SIG-M5 (cell line): ENCODE measurements at places on chromosomes 2 and 18.

DNA sequence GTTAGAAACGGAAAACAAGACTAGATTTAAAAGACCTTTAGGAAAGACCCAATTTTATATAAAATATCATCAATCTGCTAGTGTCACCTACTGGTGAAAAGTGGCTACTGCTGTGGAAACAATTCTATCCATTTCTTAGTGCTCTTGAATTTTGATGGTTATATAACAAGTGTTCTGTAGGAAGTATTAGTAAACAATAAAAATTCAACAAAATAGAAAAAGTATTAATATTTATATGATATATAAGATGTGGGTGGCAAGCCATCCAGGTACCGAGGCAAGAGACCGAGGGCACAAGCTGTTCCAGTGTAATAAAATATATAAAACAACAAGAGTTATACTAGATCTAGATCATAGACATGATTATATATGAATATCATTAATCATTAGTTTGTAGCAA, 6.2 kb upstream of the TMEM87B start:
- DNase-seq: no peak

DNA sequence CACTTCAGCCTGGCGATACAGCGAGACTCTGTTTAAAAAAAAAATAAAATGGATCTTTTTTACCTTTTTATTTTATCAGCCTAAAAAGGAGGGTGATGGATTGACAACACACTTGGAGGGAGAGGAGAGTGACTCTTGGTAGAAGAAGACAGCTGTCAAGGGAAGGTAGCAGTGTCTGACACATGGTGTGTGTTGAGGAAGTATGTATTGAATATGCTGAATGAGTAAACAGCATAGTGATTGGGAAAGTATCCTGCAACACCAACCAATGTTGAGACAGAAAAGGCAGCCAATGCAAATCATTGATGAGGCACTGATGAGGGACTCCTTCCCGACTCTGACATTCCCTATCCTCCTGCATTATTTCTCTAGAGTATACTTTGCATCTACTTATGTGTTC, 306.4 kb downstream of the LPIN1 start:
- DNase-seq: peak; percentile 14

GRCh38 chr2:172996387-172996961, 79.2 kb upstream of the MAP3K20 start:
- DNase-seq: no peak

DNA sequence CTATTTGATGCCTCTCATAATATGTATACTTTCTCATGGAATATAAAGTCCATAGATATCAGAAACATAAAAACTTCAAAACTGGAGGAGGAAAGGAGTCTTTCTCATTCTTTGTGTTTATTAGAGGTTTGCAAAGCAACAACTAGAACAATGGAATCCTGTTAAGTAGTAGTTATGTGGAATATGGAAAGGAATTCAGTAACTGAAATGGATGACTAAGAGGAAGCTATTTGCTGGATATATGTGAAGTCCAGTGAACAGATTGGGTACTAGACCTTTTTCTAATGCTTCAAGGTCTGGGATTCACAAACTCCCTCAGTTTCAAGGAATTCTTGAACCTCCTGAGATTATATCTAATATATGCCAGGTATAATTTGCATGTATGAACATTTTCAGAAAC, 353.6 kb upstream of the FANCL start:
- no peak for DNase-seq

DNA sequence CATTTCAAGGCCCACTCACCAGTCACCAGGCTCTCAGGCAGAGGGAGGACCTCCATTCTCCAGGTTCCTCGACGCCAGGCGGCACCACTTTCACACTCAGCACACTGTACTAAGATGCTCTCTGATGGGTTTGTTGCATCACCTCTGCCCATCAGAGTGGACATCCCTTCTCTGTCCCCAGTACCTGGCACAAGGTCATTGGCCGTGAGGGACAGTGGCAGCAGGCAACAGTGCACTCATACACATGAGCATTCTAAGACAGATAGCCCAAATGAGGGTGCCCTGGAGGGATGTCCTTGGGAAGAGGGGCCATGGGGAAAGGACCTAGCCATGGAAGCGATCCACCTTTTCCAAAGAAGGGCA, 3.0 kb upstream of the ADRA2B start:
- no peak for DNase-seq

- no peak for DNase-seq
Measured at GRCh38 chr2:161118722-161119121, 41.5 kb upstream of the TANK start.

GRCh38 chr2:24354957-24355356, 5.4 kb downstream of the ITSN2 start:
- DNase-seq: no peak

DNA sequence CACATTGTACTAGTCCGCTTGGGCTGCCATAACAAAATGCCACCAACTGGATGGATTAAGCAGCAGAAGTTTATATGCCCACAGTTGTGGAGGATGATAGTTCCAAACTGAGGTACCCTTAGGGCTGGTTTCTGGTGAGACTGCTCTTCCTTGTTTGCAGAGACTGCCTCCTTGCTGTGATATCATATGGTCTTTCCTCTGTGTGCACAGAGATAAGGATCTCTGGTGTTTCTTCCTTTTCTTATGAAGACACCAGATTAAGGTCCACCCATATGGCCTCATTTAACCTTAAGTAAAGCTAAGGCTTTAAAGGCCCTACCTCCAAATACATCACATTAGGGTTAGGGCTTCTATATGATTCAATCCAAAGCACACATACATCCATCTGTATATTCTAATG, 738.2 kb upstream of the GCFC2 start:
- DNase-seq: no peak

GRCh38 chr2:17543848-17544247, 3.4 kb downstream of the VSNL1 start:
- DNase-seq: no peak

DNA sequence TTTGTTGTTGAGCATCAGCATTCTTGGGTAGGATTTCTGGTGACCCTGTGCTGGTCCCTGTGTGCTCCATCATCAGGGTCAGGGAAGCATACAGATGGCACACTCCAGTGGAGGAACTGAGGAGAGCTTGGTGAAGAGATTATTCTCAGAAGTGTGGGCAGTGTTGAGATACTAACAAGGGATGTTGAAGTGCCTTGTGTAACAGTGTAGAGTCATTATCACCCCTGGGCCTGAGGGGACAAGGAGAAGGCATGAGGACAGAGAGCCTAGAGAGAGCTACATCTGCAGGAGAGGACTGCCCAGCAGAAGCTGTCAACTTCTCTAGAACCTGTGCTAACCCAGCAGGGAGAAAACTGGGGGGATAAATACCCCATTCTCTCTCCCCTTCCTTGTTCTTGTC, 189.0 kb downstream of the PLCL1 start:
- no peak for DNase-seq

GRCh38 chr2:197191940-197192322, 118.6 kb downstream of the ANKRD44 start:
- no peak for DNase-seq

- no peak for DNase-seq
Measured at GRCh38 chr2:37344453-37345361, at the start of gene QPCT. Gene QPCT (plus strand): TSS chr2:37344630. CDS start chr2:37344732, 102 bp downstream.

- no peak for DNase-seq
Measured at GRCh38 chr2:217797165-217797564, 205.6 kb downstream of the TNS1 start.
